ENCODE measurements at places on chromosomes 6 and 20.

DNA sequence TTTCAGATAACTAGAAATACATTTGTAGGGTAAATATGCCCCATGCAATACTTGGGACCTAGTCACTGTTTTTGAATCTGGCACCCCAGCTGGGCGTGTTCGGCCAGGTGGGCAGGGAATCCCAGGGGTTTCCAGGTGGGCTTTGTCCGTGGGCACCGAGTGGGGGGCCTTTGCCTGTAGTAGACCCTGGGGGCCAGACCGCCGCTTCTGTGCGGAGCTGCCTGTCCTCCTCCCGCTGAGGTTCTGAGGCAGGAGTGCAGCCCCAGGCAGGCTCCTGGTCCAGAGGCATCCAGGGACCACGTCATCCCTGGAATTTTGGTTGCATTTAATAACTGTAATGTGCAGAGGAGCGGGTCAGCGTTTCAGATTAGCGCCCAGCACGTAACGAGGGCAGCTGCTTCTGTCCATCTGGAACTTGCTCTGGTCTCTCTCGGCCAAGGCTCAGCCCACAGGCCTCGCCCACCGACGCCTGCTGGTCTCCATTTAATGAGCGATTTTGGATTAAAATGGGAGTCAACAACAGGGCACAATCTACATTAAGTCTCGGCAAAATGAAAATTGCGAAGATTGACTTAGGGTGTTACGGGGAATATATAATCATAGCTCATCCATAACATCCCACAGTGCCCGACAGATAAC lies 12.8 kb downstream of the BHLHE23 start:
- DNase-seq: no peak

DNA sequence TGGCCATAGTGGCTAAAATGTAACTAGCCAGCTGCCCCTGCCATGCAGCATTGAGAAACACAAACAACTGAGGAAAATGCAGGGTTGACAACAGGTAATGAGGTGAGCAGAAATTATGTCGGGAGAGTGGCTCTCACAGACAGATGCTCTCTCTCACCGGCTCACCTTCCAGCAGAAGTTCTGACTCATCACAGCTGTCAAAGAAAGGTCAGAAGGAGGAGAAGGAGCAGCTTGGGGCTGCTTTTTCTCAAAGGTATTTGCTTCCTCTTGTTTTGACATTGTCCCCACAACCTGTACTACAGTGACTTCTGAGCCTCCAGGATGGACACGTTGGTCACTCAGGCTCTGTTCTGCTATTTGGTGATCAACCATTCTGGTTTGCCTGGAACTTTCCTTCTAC lies 190.5 kb upstream of the HEY2 start:
- no peak for DNase-seq

DNA sequence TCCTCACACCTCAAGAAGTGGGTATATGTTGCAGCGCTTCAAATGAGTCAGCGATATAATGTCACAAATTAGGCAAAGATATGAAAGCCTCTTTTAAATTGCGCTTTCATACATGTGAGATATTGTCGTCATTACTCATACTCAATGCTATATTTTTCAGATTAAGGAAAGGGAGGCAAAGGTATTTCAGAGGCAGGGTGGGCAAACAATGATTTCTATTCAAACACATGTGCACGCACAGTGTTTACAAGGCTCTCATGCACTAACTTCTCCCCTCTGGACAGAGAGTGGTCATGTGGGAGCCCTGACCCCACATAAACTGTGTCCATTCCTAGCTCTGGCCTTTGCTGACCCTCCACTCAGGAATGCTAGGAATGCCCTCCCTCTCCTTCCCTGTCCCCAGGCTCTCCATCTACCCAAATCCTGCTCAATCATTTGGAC lies 112.1 kb upstream of the TMEM170B start:
- DNase-seq: no peak

- no peak for DNase-seq
Measured at GRCh38 chr6:139165324-139165723, 30.4 kb downstream of the HECA start.

DNA sequence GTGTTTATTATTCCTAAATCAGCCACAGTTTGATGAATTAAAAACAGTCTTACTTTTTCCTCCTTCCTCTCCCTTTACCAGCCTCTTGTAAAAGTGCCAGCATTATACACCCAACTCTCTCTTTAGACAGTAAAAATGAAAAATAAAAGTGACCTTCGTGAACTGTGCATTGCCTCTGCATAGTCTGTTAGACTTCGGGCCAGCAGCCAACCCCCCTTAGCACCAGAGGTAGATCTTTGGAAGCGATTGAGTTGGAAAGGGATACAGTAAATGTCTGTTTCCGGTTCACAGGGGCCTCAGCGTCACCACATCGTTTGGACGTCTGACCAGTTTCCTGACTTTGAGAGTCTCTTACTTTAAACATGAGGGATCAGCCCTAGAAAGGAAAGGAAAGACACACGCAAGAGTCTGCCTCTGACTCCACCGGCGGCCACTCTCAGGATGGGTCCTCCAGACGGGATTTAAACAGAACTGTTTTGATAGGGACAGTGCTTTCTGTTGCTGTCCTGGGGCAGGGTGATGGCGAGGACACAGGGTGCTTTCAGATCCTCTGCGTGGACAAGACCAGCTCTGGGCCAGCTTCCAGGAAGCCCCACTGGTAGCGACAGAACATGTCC lies 206.6 kb upstream of the PREP start:
- no peak for DNase-seq

- no peak for DNase-seq
Measured at GRCh38 chr6:743320-744096, 50.6 kb upstream of the EXOC2 start.

DNA sequence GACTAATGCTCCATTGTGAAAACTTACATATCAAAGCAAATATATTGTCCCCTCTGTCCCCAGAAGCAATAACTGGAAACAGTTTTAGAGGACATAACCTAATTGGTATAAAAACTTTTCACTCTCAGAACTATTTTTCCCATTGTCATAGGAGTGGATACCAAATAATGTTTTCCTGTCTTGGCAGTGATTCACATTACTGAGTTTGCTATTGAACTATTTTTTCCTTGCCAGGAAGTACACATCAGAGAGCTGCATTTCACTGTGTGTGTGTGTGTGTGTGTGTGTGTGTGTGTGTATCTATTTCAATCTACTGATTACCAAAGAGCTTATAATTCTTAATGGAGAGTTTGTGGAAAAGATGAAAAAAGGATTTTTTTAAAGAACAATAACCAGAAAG lies 45.4 kb downstream of the AKAP12 start:
- peak; percentile 55 for DNase-seq

DNA sequence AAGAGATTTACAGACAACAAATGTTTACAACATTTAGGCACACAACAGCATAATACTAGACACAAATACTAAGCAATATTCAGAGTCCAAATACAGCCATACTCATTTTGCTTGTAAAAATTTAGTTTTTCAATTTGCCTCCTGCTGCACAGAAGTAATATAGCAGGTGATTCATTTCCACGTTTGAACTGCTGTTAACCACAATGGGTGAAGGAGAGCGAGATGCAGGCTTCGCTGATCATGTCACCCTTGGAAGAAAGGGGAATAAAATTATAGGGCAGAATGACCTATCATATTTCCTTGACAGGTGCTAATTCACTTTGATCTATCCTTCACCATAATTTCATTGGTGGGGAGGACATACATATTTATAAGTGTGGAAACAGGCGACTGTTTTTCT lies 643.8 kb upstream of the AGPAT4 start:
- DNase-seq: no peak

DNA sequence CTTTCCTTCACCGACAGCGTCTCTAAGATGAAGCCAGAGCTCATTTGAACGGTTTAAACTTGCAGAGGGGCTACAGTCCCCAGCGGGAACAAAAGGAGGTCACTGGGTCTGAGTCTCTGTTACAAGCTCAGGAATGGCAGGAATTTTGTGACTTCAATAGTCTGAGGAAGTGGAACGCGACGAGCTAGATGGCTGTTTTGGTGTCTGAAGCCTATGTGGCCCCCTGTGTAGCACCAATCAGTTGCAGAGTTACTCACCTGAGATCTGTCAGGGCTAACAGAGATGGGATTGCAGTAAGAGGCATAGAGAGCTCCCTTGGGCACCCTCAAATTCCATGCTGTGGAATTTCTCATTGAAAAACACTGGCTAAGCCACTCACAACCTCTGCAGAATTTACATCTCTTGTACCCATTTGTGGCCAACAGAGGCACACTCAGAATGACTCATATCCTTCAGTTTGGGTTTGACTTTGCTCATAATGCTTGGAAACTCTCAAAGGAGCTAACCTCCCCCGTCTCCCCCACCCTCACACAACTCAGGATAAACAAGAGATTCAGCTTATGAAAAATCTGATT lies 7.1 kb upstream of the TCP11 start:
- DNase-seq: peak; percentile 51

DNA sequence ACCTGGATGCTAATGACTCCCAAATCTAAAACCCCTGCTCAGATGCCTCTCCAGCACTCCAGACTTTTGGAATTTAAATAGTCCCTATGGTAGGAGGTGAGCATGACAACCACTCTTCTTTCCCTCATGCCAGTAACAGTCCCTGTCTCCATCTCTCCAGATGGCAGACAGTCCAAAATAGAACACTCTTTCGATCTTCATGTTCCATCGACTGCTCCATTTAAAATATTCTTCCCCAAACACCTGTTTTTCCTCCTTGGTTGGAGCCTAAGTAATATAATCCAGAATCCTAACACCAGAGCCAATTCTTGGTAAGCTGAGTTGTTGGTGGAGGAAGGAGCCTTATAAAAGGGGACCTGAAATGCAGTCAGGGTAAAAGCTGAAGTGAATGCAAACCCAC lies 723.5 kb upstream of the CHD6 start:
- DNase-seq: no peak

DNA sequence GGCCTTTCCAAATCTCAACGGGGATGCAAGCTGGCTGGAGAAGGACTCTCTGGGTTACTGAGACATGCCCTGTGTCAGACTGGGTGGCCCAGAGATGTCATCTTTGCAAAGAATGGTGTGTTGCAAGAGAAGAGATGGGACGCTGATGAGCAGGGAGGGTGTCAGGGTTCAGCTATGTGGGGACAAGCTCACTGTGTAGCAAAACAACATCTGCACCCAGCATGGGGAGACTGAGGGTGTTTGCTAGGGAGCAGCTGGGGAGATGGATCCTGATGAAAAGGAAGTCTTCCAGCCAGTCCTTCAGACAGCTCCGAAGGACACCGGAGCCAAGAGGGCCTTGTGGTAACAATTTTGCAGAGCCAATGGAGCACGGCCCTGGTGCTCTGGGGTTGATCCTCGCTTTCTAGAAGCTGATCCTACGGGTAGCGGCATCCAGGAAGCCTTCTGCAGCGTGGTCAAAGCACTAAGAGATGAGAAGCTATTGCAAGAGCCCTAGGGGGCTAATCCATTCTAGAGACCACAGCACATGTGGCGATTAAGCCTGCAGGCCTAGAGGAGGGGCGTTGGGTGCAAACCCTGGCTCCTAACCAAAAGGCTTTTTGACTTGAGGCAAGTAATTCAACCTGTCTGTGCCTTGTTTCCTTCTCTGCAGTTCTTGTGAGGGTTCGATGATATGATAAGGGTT lies 39.9 kb downstream of the EDN3 start:
- no peak for DNase-seq

- no peak for DNase-seq
Measured at GRCh38 chr20:40578961-40579360, 110.1 kb downstream of the MAFB start.

DNA sequence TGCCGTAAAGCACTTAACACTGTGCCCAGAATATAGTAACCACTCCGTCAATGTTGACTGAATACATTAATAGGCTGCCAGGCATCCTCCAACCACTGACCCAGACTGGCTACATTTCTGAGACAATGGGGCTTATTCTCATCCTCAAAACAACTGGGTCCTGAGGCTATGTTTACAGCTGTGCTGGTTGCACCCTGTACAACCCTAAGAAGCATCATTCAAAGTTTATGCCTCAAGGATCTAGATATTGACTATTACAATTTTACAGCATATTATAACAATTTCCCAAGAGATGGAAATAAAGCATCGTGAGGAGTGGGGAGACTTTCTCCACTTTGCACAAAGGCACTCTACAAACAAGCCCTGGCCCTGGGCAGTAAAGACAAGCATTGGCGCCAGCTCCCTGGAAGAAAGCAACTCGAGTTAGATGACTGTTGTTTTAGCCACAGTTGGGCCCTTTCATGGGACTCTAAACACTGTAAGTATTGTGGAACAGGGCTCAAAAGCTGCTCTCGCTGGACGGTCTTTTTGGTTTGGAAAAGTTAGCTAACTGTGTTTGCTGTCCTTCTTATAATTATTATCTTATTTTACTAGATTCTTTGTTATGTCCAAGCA lies 30.2 kb downstream of the MYLIP start:
- no peak for DNase-seq

DNA sequence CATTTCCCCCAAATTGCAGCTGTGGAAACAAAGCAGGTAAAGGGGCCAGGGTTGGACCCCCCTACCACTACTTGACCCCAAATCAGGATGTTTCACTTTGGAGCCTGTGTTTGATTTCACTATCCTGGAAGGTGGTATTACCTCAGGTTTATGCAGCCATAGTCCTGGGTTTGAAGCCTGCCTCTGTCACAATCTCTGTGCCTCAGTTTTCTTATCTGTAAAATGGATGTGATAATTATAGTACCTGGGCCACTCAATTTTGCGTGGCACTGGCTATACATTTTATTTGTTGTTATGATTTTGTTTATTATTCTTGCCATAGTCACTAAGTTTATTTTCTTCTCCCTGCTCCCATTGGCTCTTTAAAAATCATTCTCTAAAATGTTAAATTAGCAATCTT lies 26.7 kb downstream of the JARID2 start:
- no peak for DNase-seq

GRCh38 chr6:147447835-147448611 lies 60.5 kb upstream of the SAMD5 start:
- DNase-seq: no peak

- no peak for DNase-seq
Measured at GRCh38 chr20:13111249-13111911, 102.6 kb downstream of the SPTLC3 start.

DNA sequence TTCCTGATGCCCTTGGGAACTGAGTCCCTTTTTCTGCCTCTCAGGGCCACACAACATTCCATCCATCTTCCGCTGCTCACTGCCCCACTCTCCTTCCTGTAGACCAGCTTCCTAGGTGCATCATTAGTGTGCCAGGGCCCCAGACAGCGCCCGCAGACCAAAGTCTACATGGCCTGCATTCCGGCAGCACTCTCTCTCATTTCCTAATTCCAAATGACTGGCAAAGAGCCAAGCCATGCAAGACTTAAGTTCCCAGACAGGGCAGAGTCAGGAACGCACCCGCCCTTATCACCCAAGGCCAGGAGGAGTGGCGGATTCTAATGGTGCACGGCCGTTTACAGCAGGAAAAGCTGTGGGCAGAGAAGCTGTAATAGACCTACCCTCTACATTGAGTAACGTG lies 159.8 kb upstream of the ARID1B start:
- no peak for DNase-seq

GRCh38 chr20:8800089-8800488 lies 268.8 kb upstream of the PLCB4 start:
- DNase-seq: no peak

DNA sequence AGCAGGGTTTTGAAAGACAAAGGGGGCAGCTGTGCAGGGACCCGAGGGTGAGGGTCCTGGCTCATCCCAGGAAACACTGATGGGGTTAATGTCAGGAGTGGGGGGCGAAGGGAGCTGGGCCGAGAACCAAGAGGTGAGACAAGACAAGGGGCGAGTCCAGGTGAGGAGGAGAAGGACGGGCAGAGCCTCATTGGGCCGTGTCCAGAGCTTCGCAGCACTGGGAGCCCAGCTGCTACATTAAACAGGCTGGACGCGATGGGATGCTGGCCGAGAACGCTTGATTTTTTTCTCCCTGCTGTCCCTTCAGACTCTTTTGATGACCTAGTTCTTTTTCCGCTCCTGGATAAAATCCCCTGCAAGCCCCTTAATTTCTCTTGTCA lies 172.8 kb upstream of the SNX9 start:
- no peak for DNase-seq

GRCh38 chr20:32206760-32207625 lies 550 bp downstream of the PLAGL2 start:
- no peak for DNase-seq

All from fibroblast of skin of left quadriceps (primary cell).